Suprapubic skin (tissue), 4 donors: ENCODE measurements at places on chromosomes 4 and X. TPM values are rescaled to one million over a fixed set of nuclear protein-coding genes. Genes with fewer than 3 reads are reported as not detected.

DNA sequence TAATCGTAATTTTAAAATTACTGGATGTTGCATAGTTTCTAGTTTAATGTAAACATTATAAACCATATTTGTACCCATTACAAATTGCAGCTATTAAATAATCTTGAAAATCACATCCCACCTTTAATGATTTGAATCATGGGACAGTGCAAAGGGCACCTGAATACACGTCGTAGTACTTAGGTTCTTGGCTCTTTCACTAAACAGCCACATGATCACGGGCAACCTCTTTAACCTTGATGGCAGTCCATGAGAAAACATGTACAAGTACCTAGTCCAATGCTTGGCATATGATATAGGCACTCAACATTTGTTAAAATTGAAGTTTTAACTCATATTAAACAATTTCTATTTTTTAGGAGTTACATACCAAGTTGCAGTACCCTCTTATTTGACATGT, 11.8 kb upstream of the FBXL5 start:
- no peak for DNase-seq

DNA sequence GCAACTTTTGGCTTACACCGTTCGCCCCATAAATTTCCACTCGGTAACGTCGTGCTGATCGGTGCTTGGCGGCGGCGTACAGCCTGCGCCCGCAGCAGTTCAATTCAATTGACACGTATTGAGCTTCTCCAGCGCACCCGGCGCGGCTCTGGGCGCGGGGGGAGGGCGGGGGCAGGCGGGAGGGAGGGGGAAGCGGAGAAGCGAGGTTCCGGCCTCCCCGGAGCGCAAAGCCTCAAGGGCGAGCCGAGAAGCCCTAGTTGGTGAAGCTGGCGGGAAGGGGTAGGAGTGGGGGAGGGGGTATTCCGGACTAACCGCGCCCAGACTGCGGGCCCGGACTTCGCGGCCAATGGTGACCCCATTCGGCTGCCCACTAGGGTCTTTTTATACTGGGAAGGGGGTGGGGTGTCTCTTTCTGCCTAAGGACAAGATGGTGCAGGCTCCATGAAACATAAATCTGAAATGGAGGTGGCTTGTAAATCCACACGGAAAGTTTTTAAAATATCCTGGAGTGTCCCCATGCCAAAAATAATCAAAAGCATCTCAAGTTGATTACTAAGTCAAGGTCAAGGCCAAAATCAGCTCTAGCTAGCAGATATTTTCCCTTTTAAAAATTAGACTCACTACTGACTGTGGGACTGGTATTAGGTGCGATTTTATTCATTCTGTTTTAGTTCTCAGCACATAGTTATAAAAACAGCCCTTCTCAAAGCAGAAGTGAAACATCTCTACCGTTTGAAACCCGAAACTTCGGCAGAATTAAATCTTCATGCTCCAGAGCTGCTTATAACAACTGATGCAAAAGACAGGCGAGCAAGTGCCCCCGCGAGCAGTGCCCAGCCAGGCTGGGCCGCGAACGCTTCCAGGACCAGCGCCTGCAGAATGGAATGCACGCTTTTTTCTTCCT, 1.5 kb upstream of the BCOR start:
- no peak for DNase-seq

DNA sequence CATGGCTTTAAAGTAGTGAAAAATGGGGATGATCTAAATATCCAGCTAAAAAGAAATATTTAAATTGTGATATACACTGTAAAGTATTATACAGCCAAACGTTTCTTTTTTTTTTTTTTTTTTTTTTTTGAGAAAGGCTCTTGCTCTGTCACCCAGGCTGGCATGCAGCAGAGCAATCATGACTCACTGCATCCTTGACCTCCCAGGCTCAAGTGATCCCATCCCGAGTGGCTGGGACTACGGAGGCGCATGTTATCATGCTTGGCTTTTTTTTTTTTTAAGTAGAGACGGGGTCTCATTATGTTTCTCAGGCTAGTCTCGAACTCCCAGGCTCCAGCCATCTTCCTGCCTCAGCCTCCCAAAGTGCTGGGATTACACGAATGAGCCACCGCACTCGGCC, 17.1 kb downstream of the SMIM14 start:
- no peak for DNase-seq

DNA sequence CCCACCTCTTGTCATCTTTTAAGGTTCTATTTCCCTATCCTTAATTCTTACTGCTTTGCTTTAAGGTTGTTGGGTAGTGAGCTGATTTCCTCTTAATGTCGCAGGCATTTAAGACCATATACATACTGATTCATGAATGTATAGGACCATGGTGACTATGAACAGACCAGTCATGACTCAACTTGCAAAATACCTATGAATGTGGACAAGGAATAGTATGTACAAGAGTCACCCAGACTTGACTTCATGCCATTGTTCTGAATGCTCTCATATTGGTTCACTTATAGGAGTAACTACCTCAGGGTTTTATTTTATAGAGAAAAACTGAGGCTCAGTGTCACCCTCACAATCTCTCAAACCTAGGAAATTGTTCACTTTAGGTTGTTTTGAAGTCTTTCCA, 44.3 kb downstream of the CCNG2 start:
- no peak for DNase-seq

GRCh38 chr4:185524888-185525863, 10.1 kb downstream of the PDLIM3 start:
- no peak for DNase-seq

- no peak for DNase-seq
Observed at GRCh38 chr4:169159624-169160171, 111.1 kb downstream of the SH3RF1 start.

DNA sequence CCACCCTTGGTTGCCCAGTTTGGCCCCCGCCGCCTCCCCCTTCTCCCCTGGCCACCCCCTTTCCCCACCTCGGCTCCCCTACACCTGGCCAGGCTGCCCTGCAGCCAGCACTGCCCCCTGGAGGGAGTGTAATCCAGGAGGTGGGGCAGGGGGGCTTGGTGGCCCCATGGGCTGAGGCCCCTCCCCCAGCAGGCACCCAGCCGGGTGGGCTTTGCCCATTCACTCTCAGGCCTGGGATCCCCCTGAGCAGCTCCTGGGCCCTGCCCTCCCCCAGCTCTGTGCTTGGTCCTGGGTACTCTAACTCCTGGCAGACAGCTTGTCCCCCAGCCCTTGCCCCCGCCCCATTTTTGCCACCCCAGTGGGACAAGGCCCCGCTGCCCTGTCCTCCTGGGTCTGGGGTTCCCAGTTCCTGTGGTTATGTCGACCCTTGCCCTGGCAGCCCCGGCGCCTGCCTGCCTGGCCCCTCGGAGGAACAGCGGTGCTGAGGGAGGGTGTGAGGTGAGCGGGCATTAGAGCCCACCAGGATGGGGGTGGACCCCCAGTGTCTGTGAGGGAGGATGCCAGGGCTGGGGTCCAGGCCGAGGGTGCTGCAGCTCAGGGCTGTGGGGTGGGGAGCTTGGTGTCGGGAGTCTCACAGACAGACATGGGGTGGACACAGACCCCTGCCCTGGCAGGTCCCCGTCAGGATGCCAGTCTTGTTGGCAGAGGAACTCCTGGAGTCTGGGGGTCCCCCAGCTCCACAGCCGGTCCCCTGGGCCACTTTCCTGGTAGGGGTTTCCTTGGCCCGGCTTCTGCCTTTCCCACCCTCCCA, 10.2 kb downstream of the NAT8L start:
- DNase-seq: peak; percentile 55

- no peak for DNase-seq
Observed at GRCh38 chr4:166655231-166655630, 579.1 kb downstream of the SPOCK3 start.

GRCh38 chr4:186712690-186713089, 11.0 kb downstream of the FAT1 start:
- no peak for DNase-seq

- no peak for DNase-seq
Observed at GRCh38 chr4:147160908-147161513, 215.3 kb upstream of the TTC29 start.

- DNase-seq: no peak
Observed at GRCh38 chr4:15457406-15458201, 12.1 kb upstream of the CC2D2A start.

DNA sequence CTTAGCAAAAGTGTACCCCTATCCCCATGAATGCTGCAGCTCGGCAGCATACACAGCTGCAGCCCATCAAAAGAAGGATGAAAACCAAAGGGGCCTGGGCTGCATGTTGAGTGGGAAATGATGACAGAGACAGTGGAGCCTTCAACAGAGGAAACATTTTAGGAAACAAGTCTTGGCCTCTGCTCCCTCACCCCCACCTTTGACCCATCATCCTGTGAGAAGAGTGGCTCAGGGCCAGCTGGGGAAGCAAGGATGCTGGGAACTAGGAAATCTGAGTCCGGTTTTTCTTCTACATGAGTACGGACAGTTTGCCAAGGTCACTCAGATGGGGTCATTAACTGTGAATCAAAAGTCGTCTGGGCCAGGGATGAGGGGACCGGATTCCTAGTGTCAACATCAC, 37.2 kb downstream of the IDS start:
- DNase-seq: no peak

DNA sequence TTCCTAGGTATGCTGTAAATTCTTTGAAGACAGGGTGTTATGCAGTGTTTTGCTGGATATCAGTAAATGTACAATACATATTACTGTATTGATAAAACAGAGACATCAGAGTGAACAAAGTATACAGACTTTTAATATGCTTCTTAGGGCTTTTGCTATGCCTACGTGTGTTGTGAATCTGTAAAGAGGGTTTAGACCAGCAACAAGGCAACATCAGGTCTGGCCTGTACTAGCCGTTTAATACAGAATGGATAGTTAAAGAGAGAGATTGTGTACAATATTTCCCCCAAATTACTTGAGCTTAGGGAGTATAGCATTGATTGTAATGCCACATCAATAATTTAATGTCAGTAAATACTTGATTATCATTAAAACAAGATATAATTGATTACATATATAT, 75.2 kb downstream of the PAQR3 start:
- DNase-seq: no peak

GRCh38 chr4:10333942-10334341, 123.3 kb downstream of the ZNF518B start:
- no peak for DNase-seq

- no peak for DNase-seq
Observed at GRCh38 chr4:187124331-187124730, 400.7 kb upstream of the FAT1 start.

GRCh38 chrX:130347321-130347720, 7.6 kb downstream of the SLC25A14 start:
- DNase-seq: no peak

GRCh38 chr4:21447301-21448054, 501.1 kb downstream of the KCNIP4 start:
- no peak for DNase-seq

DNA sequence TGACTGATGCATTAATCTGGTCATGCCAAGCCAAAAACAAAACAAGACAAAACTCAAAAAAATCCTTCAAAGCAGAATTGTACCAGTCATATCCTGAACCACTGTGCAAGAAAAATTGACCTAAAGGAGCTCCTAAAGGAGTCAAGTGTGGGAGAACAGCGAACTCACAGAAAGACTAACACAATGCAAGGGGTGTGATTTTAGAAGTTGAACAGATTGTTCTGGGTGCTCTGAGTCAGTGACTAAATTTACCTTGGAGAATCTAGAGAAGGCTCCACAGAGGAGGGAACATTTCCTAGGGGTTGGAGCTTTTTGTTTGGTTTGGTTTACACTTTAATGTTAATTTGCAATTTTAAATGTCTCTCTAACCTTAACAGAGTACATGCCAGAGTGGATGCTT, 48.9 kb upstream of the PHF8 start:
- DNase-seq: no peak

- DNase-seq: no peak
Observed at GRCh38 chr4:7524064-7524682, 89.4 kb upstream of the PSAPL1 start.

- no peak for DNase-seq
Observed at GRCh38 chr4:12852338-12853307, 631.5 kb downstream of the RAB28 start.

DNA sequence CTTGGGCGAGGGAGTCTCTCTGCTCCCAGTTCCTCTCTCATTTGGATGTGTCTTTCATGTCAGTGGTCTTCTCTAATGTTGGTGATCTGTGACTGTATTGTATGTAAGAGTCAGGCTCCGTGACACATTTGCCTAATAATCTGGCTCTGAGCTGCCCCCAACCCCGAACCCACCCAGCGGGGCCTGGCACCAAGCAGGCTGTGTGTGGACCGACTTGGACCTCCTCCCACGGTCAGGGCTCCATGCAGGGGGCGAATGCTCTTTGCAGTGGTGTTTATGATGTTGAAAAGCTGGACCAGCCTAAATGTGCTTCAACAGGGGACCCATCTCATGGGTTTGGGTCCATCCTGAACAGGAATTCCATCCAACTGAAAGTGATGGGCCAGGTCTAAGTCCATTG, 47.0 kb upstream of the ADRA2C start:
- DNase-seq: no peak

- no peak for DNase-seq
Observed at GRCh38 chr4:118751629-118752323, 66.6 kb downstream of the METTL14 start.

DNA sequence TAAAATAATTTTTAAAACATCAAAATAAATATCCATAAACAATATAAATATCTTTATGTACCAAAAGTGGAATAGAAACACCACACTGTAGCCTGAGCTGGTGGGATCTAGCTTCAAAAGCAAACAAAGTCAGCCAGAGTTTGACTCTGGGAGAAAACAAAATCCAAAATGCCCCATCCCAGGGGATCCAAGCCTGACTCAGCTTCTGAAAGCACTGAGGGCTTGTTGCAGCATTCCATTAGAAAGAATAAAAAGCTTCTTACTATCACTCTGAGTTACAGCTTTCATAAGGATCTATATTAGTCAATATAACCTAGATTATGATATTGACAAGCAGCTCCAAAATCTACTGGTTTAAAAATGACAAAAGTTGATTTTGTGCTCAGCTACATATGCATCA, 149.7 kb upstream of the ANKRD50 start:
- DNase-seq: no peak

DNA sequence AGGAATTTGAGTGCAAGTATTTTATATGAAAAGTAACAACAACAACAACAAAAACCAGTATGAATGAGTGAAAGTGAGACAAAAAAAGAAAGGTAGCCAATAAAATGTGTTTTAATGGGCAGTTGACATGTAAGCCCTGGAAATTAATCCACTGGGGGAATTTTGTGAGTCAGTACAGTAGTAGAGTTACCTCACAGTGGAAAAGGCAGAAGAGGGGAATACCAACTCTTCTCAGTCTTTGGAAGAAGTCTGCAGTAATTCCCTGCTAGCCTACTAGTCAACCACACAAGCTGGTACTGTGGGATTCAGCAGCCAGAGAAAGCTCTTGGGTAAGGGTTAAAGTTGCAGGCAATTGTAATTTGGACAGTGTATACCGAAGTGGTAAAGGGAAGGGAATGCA, 76.3 kb upstream of the IL15 start:
- no peak for DNase-seq

PRPS1 gene
- 8.2 TPM for total RNA-seq

FANCB gene
- total RNA-seq: 0.79 TPM

FTHL17 gene
- not detected for total RNA-seq

IRAK1 gene
- 60.2 TPM for total RNA-seq

SPANXB1 gene
- total RNA-seq: not detected

GAGE12H gene
- total RNA-seq: not detected

SOWAHB gene
- 3.4 TPM for total RNA-seq

RENBP gene
- total RNA-seq: 1.7 TPM

KLF8 gene
- total RNA-seq: 55.8 TPM

SSX2 gene
- not detected for total RNA-seq

PABPC1L2B gene
- not detected for total RNA-seq

PNMA6F gene
- total RNA-seq: not detected

ZNF732 gene
- total RNA-seq: 1.0 TPM

TENT5D gene
- not detected for total RNA-seq

PABPC1L2A gene
- not detected for total RNA-seq

TAF7L gene
- 0.34 TPM for total RNA-seq

RHOXF1 gene
- total RNA-seq: not detected

IQCM gene
- total RNA-seq: not detected

BEND2 gene
- not detected for total RNA-seq

TCEAL6 gene
- total RNA-seq: not detected
